ENCODE measurements at places on chromosomes 5 and 9.

DNA sequence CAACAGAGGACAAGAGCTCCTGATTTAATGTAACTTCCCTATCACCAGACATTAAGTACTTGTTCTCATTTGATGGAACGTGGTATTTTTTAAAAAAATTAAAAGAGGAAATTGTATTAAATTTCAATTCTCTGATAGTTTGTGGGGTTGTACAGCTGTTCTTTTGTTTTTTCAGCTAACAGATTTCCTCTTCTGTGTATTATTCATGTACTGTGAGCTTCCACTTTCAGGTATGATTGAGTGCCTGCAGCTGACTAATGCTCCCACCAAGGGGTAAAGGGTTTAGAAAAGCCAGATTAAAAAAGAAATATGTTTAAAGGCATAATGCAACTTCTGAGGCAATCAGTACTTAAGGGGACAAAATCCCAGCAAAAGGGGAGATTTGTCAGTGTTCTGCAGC, 117.7 kb upstream of the ACTBL2 start:
- DNase-seq = no peak

GRCh38 chr5:168409591-168410458, 76.4 kb upstream of the RARS1 start:
- peak; percentile 29 for DNase-seq

- DNase-seq = no peak
These were observed 6.9 kb upstream of the AJM1 start for GRCh38 chr9:136835162-136835931.

- DNase-seq = no peak
These were observed 29.1 kb downstream of the KCNIP1 start for GRCh38 chr5:170532935-170533334.

- no peak for DNase-seq
These were observed 66.0 kb downstream of the PSMB7 start for GRCh38 chr9:124349267-124349666.

- no peak for DNase-seq
These were observed 12.6 kb downstream of the ZBTB5 start for GRCh38 chr9:37452611-37453010.

- DNase-seq = no peak
These were observed 14.7 kb downstream of the NUP214 start for GRCh38 chr9:131140112-131140511.

- no peak for DNase-seq
These were observed 149.7 kb downstream of the ESM1 start for GRCh38 chr5:54835647-54836046.

- peak; percentile 5 for DNase-seq
These were observed 147.8 kb downstream of the SLC24A2 start for GRCh38 chr9:19641046-19641445.

DNA sequence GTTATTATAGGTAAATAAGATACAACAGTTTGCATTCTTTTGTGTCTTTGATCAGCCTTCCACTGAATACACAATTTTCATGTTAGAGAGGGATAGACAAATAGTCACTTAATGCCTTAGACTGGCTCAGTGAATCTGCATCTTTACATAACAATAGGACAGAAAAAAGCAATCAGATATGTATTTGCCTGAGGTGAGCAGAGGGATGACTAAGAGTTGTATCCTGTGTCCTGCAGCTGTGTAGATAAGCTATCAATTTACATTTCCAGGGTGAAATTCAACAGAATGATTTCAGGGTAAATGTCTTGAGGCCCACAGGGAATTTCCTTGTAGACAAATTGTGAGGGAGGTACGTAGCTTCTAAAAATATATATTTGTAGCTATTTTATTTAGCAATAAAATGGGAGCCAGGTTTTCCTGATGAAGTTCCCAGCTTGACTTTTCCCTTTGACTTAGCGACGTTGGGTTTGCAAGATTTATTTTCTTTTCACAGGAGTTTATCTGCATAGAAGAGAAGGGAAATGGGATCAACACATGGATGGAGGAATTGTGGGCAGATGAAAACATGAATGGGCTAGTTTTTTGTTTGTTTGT, 586.1 kb upstream of the CDH6 start:
- DNase-seq = no peak

DNA sequence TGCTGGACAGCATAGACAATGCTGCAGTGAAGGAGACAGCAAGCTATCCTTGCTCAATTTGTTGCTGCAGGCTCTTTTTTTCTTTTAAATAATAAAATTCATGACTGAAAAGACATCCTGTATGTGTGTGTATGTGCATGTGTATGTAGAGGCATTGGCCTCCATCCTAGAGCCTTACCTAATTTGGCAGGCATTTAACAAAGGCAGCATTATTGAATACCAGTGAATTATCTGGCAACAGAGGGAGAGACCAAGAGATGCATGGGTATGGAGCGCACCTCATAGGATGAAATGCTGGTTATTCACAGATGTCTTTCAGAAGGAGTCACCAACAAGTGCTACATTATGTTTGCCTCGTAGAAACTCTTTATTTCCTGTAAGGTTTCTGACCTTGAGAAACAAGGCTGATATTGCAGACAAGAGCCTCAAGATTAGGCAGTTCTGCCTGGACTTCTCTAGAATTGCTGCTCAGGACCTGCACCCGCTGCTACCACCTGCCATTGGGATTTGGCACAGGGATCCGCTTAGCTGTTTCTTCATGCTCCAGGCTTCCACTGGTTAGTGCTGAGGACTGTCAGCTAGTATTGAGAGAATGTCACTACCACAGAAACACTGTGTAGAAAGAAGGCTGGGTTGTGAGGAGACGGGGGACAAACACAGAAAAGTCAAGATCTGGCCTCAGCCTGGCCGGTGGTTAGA, 247.7 kb upstream of the RFX3 start:
- no peak for DNase-seq

DNA sequence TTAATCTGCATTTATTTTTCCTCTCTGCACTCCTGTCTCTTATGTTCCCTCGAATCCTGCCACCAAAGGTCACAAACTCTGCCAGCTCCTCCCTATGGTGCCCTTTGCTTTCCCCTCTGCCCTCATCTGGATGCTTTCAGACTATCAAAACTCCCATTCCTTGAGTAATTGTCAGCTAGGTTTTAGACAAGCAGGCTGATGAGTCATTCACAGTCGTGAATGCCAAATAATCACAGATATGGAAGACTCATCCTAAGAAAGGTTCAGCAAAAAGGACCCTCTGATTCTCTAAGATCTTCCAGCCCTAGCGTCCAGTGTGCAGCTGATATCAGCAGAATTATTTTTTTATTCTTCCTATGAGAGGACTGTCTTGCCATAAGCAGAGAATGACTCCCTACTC, 104.5 kb upstream of the NUDT12 start:
- DNase-seq = no peak

- DNase-seq = no peak
These were observed 352.6 kb downstream of the CDH12 start for GRCh38 chr5:22500556-22500955.

DNA sequence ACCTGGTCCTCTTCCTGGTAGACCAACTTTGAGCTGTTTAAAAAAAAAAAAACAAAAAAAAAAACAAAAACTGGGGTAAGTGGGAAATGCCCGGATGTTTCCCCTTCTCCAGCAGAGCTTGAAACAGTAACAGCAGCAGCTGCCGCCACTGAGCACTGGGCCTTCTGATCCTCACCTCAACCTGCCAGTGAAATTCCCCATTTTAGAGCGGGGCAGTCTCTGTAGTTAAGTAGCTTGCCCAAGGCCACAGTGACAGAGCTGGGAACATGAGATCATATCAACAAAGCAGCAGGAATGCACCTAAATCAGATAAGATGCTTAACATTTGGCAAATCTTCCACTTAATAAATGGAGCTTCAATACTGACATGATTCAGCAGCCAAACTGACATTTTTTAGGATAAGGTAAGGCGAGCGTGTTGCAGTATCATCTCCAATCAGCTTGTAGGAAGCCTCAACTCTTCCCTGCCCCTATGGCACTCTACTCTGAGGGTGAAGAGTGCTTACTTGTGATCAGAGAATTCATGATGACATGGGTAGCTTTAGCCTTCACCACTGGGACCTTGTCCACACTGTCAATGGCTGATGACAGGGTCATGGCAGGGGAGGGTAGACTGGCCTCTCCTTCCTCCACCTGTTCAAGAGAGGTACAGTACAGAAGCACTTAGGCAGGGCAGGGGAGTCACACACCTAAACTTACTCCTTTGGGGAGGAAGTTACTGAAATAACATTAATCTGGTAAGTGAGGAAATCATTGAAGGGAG, 9.3 kb downstream of the KIAA1191 start:
- no peak for DNase-seq

GRCh38 chr9:70079417-70080037, 35.9 kb downstream of the MAMDC2 start:
- DNase-seq = no peak
